BE2C (cell line): ENCODE measurements at places on chromosomes 7 and 10.

DNA sequence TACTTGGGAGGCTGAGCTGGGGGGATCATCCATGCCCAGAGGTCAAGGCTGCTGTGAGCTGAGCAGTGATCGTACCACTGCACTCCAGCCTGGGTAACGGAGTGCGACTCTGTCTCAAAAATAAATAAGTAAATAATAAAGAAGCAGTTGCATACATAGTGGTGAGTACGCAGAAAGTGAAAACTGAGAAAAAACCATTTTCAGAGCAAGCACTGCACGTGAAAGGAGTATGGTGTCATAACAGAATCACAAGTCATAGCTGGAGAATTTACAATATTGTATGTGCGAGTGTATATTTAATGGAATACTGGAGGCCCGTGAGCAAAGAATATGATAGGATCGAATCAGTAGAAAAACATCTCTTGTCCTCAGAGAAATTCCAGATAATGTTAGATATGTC is 22.3 kb downstream of the KIAA1217 start:
- DNase-seq, result no peak

GRCh38 chr10:69214666-69215131 is 5.4 kb upstream of the HKDC1 start:
- DNase-seq, result no peak

DNA sequence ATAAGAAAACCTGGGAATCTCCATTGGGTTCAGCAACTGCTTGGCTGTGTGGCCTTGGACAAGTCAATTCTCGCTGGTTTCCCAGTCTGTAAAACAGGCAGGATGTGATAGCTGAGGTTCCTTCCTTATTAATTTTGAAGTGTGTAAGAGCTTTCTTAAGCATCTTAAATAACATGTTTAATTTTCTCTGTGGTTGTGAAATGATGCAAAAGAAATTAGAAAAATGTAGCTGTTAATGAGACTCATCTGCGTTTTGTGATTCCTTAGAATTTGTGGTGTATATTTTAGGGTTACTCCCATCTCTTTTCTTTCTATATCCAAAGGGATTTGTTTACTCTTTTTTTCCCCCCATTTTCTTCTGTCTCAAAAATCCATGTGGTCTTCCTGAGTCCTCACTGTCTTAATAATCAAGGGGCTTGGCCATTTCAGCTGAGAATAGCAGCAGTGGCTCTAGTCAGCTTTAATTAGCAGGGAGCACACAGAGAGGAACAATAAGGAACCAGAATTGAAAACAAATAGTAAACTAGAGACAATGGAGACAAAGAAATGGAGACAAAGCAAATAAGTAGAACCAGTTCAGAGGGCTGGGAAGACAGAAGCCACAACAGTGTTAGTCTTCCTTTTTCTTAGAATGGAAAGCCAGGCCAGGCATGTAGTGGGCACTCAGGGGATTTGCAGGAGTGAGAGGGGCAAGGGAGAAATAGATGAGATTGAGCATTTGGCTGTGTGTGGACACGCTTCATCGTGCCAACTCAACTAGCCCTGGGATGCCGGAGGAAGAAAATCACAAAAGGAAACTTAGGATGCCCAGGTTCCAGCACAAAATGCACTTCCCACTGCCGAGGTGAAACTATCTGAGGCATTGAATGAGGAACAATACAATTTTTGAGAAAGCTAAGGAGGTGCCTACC is 93.9 kb downstream of the CHN2 start:
- DNase-seq, result no peak

DNA sequence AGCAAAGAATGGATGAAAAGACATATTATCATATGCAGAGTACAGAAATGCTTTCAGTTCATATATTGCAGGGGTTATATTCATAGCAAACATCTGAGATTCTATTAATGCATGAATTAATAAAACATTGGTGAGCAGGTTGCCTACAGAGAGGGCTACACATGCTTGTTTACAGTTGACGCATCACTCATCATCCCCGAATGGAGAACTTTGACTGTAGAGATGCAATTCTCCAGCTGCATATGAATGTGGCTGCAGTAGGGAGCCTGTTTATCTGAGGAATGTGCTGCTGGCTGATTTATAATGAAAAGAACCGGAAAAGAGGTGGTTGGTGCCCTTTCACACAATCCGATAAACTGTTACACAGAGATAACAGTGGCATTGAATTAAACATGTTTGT is 116.5 kb downstream of the GRM3 start:
- DNase-seq, result no peak

DNA sequence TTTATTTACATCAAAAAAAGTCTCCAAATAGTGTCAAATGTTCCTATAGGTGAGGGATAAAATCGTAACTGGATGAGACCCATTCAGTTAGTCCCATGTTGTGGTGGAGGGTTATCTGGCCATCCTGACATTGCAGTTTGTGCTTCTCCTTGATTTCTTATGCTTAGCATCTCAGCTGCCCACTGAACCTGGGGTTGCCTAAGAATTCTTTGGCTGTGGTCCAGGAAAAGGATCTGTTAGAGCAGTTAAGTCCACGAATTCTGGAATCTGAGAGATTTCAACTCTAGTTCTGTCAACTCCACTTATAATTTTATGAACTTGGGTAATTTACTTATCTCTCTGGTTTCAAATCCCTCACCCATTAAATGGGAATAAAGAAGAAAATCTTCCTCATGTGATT is 1673.4 kb downstream of the REEP3 start:
- DNase-seq, result peak; percentile 11

GRCh38 chr10:82609845-82610244 is 734.9 kb downstream of the NRG3 start:
- peak; percentile 72 for DNase-seq

DNA sequence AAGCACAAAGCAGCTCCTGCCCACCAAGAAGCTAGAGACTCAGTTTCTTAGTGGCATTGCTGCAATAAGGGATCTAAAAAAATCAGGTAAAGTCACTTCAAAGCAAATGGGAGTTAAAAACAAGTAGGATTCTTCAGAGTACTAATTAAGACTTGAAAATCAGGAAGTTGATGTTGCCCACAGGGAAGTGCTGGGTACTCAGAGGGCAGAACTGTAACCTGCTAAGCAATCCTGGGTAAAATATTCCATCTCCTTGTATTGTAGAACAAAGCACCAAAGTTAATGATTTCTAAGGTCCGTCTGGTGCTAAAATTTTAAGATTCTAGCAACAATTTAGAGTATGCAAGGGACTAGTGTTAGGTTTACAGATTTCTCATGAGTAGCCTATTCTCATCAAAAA is 8.3 kb downstream of the PEX1 start:
- no peak for DNase-seq

GRCh38 chr7:142740786-142741185 is 8.5 kb upstream of the PRSS1 start:
- no peak for DNase-seq

DNA sequence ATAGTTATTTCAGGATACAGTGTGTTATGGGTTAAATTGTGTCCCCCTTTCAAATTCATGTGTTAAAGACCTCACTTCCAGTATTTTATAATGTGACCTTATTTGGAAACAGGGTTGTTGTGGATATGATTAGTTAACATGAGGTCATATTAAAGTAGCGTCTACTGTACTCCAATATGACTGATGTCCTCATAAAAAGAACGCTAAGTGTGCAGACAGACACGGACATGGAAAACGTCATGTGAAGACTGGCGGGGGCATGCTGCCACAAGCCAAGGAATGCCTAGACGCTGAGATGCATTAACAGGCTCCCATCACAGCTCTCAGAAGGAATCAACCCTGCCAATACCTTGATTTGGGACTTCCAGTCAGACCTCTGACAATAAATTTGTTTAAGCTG is 1.5 kb upstream of the WDR37 start:
- DNase-seq, result no peak

- DNase-seq, result no peak
Measured at GRCh38 chr7:88243345-88243909, 23.6 kb upstream of the SRI start.

DNA sequence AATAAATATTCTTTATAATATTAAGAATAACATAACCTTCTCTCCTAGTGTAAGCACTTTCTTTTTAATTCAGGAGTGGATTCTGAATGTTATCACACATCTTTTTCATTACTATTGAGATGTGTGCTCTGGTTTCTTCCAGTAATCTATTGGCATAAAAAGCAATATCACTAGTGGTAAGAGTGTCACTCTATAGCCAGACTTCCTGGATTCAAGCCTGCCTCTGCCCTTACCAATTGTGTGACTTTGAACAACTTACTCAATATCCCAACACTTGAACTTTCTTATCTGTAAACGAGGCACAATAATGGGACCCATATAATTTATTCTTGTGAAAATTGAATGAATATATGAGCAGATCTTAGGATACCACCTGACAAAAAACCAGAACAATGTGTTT is 71.0 kb downstream of the SEM1 start:
- DNase-seq, result no peak

DNA sequence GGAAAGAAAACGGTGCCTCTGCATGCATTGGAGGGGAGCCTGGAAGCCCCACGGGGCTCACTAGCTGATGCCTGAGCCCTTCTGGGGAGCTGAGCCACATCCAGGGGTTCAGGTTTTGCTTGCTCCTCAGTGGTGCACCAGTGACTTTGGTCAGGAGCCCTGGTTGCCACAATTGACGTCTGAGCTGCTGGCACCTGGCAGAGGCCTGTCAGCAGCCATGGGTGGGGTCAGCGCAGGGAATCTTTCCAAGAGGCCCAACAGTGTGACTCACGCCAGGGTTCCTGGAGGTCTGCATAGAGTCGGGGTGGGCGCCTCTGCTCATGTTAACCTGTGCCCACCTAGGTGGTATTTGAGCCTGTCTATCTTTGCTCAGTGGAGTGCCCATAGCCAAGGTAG is 138.7 kb downstream of the NEURL1 start:
- no peak for DNase-seq

GRCh38 chr7:26099236-26099635 is 52.8 kb upstream of the NFE2L3 start:
- no peak for DNase-seq

GRCh38 chr7:494259-494687 is 25.4 kb downstream of the PDGFA start:
- no peak for DNase-seq

DNA sequence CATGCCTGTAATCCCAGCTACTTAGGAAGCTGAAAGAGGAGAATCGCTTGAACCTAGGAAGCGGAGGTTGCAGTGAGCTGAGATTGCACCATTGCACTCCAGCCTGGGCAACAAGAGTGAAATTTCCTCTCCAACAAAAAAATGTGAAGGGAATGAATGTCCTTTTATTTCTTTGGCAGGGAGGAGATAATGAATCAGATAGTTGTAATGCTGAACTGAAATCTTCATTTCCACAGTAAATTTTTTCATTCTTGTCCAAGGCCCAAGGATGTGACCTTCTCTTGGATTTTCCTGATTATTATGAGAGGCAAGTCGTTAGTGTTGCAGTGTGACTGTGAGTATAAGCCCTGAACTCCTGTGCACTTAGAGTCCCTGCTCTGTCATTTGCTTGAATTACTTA is 13.6 kb downstream of the STAMBPL1 start:
- DNase-seq, result no peak

- peak; percentile 61 for DNase-seq
Measured at GRCh38 chr7:141409801-141410329, 141.3 kb upstream of the AGK start.

DNA sequence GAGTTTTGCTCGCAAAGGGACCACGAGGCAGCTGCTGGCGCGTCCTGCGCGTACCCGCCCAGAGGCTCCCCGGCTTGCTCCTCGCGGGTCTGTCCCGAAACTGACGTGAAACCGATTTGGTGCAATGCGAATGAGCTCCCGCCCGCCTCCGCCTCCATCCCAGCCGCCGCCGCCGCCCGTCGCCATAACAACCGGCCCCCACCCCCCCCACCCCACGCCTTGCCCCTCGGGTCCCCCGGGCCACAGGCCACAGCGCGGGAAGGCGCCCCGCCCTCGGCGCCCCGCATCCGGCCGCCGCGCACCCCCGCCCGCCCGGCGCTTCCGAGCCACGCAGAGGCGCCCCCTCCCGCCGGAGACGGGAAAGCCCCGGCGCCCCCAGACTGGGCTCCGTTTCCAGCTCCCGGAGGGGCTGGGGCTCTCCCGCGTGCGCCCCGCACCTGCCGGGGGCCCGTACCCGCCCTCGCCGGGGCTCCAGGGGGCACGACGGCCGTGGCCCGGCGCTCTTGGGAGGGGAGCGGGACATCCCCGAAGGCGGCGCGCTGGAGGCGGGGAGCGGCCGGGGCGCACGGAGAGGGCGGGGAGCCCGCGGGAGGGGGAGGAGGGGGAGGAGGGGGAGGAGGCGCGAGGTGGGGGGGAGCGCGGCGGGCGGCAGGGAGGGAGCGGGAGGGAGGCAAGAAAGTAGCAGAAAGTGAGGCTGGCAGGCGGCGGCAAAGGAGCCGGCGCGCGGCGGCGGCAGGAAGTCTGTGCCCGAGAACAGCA is at the start of gene CAMK1D:
Gene CAMK1D (plus strand): TSS at position 678 of the 759 bp plus-strand sequence.
- peak; percentile 79 for DNase-seq

- no peak for DNase-seq
Measured at GRCh38 chr10:93576888-93577287, 10.4 kb downstream of the FFAR4 start.

DNA sequence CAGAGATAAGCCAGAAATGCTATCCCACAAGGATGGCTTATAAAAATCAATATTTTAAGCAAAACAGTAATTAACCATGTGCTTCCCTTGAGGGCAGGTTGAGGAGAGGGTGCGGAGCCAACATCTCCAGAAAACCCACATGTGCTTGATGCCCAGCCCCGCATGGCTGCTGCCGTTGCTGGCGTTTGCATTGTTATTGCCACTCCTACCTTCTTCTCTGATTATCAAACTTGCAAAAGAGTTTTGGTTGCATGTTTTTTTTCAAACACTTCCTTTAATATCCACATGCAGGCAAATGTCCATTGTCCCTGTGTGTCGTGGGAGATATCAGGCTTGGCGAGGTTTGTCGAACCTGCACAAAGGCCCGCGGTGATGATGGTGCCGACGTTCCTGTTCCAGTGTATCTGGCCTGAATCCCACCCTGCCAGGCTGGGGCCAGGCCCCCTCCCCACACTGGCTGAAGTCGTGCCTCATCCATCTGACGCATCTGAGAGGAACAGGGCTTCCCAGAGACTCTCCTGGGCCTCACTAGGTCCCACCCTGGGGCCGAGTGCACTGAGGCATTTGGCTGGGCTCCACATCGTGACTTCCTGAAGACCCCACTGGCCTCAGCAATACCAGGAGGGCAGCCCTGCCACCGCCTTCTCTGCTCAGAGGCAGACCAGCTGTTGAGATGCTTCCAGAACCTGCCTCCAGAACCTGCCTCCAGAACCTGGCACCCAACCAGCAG is 40.9 kb downstream of the TCERG1L start:
- DNase-seq, result no peak

DNA sequence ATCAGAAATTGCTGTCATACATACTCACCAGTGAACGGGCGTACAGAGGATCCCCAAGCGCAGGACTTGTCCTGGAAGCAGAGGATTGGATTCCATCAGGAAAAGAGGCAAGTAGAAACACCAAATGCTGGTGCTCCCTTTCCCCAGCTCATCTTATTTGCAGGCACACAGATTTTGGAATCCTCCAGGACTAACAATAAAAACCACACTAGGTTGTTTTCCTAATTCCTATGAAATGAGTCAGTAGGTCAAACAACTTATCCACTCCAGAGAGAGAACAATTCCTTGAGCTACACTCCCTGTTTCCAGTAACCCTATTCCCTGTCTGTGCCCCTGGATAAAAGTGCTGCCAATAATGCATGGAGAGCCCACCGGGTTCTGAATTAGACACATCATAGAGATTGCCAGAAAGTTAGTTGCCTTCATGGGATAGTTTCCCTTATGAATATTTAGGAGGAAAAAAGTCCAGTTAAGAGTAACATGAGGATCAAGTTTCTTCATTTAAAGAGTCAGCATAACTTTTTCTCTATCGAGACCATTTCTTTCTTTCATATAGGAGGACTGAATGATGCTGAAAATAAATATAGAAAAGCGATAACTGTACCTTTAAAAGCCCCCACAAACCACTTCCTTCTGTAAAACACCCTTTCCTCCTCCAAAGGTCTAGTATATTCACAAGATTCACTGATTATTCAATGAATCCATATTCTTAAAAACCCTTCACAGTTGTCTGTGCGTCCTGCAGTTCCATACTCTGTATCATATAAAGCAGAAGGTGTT is 178.3 kb upstream of the KLF14 start:
- DNase-seq, result no peak
